ENCODE measurements at places on chromosomes 4 and X.

DNA sequence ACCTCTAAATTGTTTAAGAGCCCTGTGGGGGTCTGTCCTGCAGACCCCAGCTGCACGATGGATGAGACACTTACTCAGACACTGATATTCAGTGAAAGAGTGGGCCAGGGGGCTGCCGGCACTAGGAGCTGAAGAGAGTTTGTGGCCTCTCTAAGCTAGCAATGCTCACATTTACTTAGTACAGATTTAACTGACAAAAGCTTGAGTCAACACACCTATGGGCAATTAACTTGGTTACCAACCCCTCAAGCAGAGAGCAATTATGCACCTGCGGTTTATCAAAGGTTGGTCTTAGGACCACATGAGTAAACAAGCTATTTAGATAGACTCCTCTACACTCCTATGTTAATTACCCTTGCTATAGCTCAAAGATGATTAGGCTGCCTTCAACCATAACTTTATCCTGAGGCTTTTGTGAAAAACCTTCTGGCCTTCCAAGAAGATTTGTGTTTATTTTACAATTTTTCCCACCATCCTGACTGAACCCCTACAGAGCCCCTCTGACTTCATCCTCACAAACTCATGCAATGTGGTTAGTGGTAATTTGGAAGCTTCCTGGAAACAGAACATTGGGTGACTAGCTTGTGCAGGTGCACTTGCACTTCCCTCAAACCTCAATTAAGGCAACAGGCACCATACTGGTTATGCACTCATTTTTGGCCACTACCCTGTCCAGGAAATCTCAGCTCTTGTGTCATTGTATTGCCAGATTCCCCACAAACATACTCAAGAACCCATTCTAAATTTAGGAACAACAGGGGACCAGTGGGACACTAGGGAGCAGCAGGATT lies 234.4 kb upstream of the ITM2A start:
- DNase-seq, result no peak

DNA sequence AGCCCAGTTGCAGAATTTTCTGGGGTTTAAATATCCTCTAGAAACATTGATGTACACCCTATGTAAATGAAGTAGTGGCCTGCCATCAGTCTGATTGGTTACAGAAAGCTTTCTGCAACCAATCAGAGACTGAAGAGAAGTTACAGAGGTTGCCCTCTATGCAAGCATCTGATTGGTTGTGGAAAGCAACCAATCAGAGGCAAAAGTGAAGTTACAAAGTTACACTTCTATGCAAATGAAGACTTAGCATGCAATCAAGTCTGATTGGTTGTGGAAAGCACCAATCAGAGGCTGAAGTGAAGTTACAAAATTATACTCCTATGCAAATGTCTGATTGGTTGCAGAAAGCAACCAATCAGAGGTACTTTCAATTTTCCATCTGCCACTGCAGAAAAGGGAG lies 51.9 kb upstream of the USP9X start:
- DNase-seq, result peak; percentile 26

DNA sequence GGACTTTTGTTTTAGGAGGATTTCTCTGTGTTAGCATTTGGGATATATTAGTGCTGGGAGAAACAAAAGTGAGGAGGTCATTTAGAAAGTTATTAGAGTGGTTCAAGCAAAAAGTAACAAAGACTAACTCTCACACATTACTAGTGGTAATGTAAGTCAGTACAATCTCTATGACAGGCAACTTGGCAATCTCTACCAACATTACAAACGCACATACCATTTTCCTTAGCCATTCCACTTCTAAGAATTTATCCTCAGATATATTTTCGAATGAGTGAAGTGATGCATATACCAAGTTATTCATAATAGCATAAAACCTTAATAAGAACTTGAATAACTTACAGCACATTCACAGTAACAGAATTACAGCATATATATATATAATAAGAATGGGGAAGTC lies 146.2 kb downstream of the PRSS12 start:
- no peak for DNase-seq

- DNase-seq, result peak; percentile 57
Measured at GRCh38 chrX:119686087-119686691, 6.8 kb downstream of the SEPTIN6 start.

- no peak for DNase-seq
Measured at GRCh38 chrX:10564484-10564883, 55.9 kb downstream of the MID1 start.

DNA sequence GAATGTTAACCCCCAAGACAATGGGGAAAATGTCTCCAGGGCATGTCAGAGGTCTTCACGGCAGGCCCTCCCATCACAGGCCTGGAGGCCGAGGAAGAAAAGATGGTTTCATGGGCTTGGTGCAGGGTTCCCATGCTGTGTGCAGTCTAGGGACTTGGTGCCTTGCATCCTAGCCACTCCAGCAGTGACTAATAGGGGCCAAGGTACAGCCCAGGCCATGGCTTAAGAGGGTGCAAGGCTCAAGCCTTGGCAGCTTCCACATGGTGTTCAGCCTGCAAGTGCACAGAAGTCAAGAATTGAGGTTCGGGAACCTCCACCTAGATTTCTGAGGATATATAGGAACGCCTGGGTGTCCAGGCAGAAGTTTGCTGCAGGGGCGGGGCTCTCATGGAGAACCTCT lies 50.6 kb downstream of the BMP3 start:
- DNase-seq, result no peak

GRCh38 chrX:153926552-153926857 lies 441 bp upstream of the ARHGAP4 start:
- DNase-seq, result no peak

DNA sequence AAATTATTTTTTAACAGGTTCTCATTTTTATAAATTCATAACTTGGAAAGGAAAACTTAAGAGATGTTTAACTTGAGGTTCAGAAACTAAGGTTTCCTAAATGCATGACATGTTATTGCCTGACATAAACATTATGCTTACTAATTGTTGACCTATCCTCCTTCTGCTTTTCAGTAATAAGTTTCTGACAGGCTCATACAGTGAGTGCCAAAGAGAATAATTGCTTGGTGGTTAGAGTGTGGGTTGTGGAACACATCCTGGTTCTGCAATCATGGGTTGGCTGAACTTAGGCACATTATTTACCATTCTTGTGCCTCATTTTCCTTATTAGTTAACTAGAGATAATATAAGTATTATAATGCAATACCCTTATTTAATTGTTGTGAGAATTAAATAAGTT lies 56.5 kb downstream of the BMPR1B start:
- DNase-seq, result no peak

DNA sequence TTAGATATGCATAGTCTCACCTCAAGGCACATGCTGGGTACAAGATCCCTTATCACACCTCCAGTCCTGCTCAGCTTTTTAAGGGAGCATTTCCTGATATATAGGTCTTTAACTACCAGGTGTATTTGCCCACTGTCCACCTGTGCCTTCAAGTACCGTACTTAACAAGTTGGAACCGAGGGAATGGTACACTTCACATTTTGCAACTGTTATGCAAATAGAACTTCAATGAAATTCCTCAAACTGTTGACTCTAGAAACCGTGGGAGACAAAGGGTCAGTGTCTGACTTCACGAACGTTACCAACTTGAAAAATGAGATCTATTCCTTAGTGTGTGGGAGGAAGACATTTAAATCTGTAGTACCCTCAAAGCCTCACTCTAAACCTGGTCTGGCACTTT lies 5.2 kb downstream of the TRIM2 start:
- no peak for DNase-seq

DNA sequence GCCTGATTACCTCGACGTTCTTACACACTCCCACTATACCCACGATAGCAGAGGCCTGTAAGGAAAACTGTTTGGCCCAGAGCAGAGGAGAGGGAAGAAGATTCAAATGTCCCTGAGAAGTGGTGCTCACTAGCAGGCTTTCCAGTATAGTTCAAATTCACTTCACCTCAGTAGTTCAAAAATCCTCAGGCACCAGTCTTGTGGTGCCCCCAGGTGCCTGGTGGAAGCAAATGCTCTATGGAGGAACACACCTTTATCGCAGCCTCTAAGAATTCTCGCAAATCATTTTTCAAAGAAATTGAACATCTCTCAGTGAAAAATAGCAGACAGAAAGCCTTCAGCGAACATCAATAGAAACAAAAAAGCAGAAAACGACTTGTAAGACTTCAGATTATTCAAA lies 12.2 kb upstream of the MTMR1 start:
- DNase-seq, result no peak

DNA sequence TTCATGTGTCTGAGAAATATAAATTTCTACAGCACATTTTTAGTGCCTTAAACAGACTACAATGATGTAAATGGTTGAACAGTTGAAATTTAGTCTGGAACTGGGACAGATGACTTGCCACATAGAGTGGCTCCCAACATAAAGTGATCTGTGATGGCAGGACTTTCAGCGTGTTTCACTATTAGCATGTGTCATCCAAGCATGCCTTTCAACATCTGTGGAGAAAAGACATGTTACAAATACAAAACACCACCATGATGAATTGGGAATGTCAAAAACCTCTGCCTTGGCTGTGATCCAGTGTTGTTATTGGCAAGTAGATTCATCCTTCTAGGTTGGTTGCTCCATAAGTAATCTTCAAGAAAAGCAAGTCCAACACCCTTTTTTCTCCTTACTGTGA lies 348.7 kb downstream of the MAPK10 start:
- peak; percentile 98 for DNase-seq

DNA sequence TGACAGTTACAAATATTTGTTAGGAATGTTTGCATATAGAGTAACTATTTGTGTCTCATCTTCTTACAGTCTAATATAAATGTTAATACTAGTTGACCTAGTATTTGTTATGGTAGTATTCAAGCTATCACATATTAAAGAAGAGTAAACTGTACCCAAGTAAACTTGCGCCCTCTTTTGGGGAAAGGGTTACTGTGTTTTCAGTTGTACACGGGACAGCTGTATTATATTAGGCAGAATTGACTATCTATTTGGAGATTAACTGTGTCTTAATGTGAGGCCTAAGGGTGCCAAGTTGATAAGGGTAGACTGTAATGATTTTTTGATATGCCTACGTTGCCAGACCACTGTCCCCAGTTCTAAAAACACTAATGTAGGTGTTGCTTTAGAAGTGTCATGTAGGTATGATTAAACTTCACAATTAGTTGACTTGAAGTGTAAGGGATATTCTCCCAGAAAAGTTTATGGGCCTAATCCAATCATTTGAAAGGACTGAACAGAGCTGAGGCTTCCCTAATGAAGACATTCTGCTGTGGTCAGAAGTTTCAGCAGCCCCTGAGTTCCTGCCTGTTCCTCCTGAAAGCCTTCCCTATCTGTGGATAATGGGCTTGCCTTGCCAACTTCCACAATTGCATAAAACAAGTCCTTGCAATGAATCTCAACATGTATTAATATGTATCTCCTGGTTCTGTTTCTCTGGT lies 172.8 kb upstream of the CXCL13 start:
- no peak for DNase-seq

- peak; percentile 66 for DNase-seq
Measured at GRCh38 chr4:174394915-174395314, 111.2 kb downstream of the CEP44 start.

- no peak for DNase-seq
Measured at GRCh38 chr4:76272073-76272472, 20.6 kb downstream of the FAM47E start.

DNA sequence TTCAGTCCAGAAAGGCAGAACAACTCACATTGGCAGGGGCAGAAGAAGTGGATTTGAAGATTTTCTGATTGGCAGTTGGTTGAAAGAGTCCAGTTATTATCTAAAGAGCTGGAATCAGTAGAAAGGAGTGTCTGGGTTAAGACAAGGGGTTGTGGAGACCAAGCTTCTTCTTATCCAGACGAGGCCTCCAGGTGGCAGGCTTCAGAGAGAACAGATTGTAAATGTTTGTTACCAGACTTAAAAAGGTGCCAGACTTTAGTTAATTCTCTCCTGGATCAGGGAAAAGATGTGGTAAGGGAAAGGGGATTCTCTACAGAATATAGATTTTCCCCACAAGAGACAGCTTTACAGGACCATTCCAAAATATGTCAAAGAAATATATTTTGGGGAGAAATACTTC lies 36.7 kb upstream of the TLR3 start:
- no peak for DNase-seq

DNA sequence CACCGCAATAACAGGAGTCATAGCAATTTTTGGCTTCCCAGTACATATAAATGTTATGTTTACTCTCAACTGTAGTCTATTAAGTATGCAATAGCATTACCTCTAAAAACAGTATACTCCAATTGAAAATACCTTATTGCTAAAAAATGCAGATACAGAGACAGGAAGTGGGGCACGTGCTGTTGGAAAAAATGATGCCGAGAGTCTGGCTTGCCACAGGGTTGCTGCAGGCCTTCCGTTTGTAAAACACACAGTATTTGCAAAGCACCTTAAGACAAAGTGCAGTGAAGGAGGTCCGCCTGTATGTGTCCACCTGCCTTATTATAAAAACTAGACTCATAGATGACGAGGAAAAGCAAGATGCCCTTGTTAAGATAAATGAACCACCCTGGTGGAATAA lies 23.5 kb downstream of the CD99 start:
- no peak for DNase-seq

- DNase-seq, result no peak
Measured at GRCh38 chr4:95544113-95545103, 4.4 kb downstream of the UNC5C start.

DNA sequence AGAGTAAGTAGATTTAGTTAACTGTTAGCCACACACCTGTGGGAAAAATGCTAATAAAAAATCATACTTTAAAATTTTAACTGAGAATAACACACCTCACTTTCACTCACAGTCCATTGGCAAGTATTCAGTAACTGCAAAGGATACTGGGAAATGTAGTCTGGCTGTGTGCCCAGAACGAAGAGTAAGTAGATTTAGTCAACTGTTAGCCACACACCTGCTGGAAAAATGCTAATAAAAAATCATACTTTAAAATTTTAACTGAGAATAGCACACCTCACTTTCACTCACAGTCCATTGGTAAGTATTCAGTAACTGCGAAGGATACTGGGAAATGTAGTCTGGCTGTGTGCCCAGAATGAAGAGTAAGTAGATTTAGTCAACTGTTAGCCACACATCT lies 178.4 kb upstream of the NWD2 start:
- DNase-seq, result no peak

GRCh38 chrX:17697191-17697590 lies 40.1 kb upstream of the SCML1 start:
- no peak for DNase-seq

- DNase-seq, result no peak
Measured at GRCh38 chr4:101065935-101066485, 281.3 kb downstream of the PPP3CA start.

DNA sequence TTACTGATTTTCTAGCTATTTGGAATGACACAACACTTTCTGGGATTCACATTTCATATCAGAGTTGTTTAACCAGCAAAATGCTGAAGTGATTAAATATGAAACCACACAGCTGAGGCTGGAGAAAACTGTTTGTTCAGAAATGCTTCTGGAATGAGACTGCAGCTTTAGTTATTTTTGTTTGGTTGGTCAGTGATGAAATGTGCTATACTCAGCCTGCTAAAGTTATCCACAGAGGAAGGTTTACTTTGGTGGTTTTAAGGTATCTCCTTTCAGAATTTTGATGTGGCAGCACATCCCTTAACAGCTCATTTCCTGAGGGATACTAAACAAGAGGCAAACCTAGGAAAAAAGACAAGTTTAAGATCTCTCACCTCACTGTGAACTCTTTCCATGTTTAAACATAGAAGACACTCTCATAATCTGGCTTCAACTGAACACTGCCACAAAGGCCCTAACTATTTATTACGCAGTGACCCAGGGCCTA lies 106.6 kb upstream of the PDE5A start:
- peak; percentile 96 for DNase-seq
